ENCODE measurements at places on chromosomes 7 and 10. TPM values are rescaled to one million over a fixed set of nuclear protein-coding genes. Genes with fewer than 3 reads are reported as not detected.

Gene SYCE1
- total RNA-seq, result 0.35 TPM

Gene TDRD1
- 0.10 TPM for total RNA-seq

Gene OR9A2
- not detected for total RNA-seq

Gene SH2B2
- 0.50 TPM for total RNA-seq

Gene SPDYE8
- total RNA-seq, result not detected

Gene KCNIP2
- 4.5 TPM for total RNA-seq

Gene EN2
- not detected for total RNA-seq

Gene LIMK1
- 16.0 TPM for total RNA-seq

Gene PLAC9
- total RNA-seq, result not detected

Gene PAPOLB
- 0.05 TPM for total RNA-seq

Gene CLRN3
- not detected for total RNA-seq

Gene TRIM8
- total RNA-seq, result 42.7 TPM

Gene CNNM1
- 0.57 TPM for total RNA-seq

Gene NYAP1
- total RNA-seq, result 0.32 TPM

Gene TEX36
- total RNA-seq, result not detected

Gene ASB4
- not detected for total RNA-seq

Gene STK32C
- 15.2 TPM for total RNA-seq

Gene CELF2
- 165 TPM for total RNA-seq

Gene BHLHA15
- not detected for total RNA-seq

Gene INMT
- 2.5 TPM for total RNA-seq

Gene ZNF365
- 0.04 TPM for total RNA-seq

Gene CDK13
- total RNA-seq, result 49.0 TPM

Gene MSMB
- total RNA-seq, result not detected

Gene ZNF25
- total RNA-seq, result 5.3 TPM

Gene MYO3A
- not detected for total RNA-seq

Gene GPR26
- not detected for total RNA-seq

Gene SMKR1
- 2.2 TPM for total RNA-seq

Gene CYP3A5
- not detected for total RNA-seq

Gene SMIM30
- 23.0 TPM for total RNA-seq

Gene KIF11
- total RNA-seq, result 105 TPM

Gene TMEM130
- not detected for total RNA-seq

Gene NPFFR1
- total RNA-seq, result not detected

Gene LIPM
- not detected for total RNA-seq

Gene NXPH1
- total RNA-seq, result not detected

Gene CASP2
- 102 TPM for total RNA-seq

Gene FOXP2
- not detected for total RNA-seq

Gene HERPUD2
- total RNA-seq, result 40.6 TPM

Gene IL6
- total RNA-seq, result 0.67 TPM

Gene WDFY4
- total RNA-seq, result 0.37 TPM

Gene OTUD1
- total RNA-seq, result 16.8 TPM

Gene ZMIZ1
- 27.8 TPM for total RNA-seq

Gene LIPN
- not detected for total RNA-seq

Gene IL15RA
- 16.1 TPM for total RNA-seq

Gene ABCB1
- total RNA-seq, result 2.8 TPM

Gene CALHM1
- total RNA-seq, result 0.12 TPM

Gene UTF1
- total RNA-seq, result not detected

Gene CNPY1
- total RNA-seq, result not detected

Gene PDK4
- not detected for total RNA-seq

Gene AKR1C3
- total RNA-seq, result 5.9 TPM

Gene PRLHR
- total RNA-seq, result not detected

Gene GALNT17
- total RNA-seq, result not detected

Gene NPTX2
- total RNA-seq, result not detected

Gene PKD2L1
- not detected for total RNA-seq

Gene SLC37A3
- 24.9 TPM for total RNA-seq

Gene MALRD1
- total RNA-seq, result not detected
